ENCODE measurements at places on chromosomes 2 and 18. TPM values are rescaled to one million over a fixed set of nuclear protein-coding genes. Genes with fewer than 3 reads are reported as not detected.

The STRADB gene
- 39.3 TPM for polyA plus RNA-seq

The EML6 gene
- polyA plus RNA-seq = 7.3 TPM

The STARD6 gene
- not detected for polyA plus RNA-seq

The TMBIM1 gene
- polyA plus RNA-seq = 112 TPM

The ABCA12 gene
- 0.03 TPM for polyA plus RNA-seq

The PTH2R gene
- polyA plus RNA-seq = 0.62 TPM

- DNase-seq = no peak
These were observed 955 bp downstream of the TTR start for GRCh38 chr18:31592506-31593157.

- no peak for DNase-seq
These were observed 1490.2 kb upstream of the SLC39A10 start for GRCh38 chr2:194166818-194167217.

- DNase-seq = no peak
These were observed 509.1 kb downstream of the MBD2 start for GRCh38 chr18:53715243-53715853.

DNA sequence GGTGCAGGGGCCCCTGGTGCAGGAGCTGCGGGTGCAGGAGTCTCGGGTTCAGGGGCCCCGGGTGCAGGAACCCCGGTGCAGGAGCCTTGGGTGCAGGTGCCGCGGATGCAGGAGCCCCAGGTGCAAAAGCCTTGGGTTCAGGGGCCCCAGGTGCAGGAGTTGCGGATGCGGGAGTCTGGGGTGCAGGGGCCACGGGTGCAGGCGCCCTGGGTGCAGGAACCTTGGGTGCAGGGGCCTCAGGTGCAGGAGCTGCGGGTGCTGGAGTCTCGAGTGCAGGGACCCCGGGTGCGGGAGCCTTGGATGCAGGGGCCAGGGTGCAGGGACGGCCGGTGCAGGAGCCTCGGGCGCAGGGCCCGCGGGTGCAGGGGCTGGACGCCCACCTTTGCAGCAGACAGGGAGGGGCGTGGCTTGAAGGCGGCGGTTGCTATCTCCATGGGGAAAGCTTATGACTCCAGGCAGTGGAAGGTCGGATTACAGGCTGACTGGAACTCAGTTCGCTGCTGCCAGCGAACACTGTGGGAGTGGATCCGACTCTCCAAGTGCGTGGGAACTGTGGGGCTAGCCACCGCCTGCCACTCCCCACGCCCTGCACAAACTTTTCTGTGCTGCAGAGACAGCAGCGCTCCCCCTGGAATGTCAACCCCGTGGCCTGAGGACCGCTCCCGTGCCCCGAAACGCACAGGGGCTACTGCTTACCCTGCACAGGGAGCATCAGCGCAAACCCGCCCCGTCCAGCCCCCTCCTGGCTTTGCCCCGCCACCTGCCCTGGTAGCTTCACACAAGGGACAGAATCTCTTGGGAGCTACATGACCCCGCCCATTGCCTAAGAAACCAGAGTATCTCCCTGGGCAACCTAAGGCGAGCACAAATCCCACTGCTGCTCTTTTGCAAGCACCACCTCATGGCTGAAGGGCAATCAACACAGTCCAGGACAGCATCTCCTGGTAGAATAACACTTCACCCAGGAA is 40.3 kb downstream of the COPS9 start:
- DNase-seq = no peak

DNA sequence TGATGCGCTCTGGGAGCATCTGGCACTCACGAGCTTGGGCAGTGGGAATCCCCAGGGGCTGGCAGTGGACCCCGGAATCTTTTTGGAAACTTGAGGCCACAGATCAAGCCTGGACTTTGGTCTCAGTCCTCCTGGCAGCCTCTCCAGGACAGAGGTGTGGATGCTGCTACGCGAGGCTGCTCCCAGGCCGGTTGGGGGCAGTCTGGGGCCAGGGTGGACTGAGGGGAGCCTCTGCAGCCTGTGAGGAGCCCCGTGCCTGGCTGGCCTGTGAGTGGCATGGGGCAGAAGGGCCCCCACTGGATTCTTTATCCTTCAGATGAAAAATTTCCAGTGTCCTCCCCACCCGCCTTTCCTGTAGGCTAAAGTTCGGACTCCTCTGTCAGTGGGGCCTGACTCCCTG is 12.7 kb upstream of the DES start:
- DNase-seq = no peak

DNA sequence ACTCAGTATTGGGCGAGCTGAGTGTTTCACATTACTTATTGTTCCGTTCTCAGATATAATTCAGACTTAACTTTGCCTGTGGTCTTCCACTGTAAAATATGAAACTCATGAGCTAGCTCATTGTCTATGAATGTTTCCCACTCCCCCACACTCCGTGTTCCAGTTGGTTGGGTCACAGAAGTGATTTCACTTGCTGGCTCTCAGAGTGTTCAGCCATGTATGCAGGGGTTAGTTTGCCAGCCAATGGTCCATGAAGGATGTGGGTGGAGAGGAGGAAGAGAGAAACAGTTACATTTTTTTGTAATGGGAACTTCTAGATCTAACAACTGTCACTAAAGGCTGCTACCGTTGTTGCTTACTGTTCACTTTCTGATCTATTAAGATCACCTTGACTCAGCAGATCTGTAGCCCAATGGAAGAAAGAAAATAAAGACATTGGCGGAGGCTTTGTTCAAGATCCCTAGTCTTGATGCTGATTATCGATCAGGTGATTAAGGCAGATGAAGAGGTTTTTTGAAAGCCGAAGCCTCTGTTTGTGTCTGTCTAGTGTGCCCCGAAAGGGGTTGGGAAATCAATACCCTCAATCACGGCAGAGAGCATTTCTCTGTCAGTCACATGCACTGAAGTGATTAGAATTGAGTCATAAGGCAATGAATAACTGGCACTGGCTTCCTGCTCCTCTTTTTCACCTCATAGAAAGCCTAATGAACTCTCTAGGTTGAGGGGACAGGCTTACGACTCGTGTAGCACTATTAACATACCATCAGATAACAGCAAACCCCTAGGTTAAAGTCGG is 279.7 kb upstream of the FIGN start:
- no peak for DNase-seq

DNA sequence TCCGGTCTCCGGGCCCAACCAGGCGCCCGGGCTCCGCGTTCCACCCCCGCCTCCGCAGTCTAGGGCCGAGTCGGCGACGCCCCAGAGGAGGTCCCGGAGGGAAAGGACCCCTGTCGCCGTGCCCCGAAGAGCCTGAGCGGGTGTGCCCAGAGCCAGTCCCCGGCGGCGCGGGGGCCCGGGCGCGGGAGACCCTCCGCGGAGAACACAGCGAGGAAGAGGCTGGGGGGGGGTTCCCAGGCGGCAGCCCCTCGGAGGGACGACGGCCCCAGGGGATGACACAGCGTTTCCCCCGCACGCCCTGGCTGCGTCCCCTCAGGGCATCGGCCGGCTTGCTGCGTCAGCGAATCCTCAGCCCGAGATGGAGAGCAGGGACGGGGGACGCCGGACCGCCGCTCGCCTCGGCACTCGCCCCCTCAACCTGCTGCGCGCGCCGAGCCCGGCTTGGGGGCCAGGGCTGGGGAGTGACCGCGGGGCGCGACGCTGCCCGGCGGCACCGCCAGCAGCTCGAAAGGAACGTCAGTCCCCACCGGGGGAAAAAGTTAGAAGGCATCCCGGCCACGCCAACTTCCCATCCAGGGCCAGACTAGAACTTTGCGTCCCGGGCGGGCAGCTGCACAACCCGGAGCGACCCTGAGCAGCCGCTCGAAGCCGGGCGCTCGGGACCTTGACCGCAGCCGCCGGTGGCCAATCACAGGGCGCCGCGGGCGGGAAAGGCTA is 711 bp downstream of the SFXN5 start:
- DNase-seq = no peak

DNA sequence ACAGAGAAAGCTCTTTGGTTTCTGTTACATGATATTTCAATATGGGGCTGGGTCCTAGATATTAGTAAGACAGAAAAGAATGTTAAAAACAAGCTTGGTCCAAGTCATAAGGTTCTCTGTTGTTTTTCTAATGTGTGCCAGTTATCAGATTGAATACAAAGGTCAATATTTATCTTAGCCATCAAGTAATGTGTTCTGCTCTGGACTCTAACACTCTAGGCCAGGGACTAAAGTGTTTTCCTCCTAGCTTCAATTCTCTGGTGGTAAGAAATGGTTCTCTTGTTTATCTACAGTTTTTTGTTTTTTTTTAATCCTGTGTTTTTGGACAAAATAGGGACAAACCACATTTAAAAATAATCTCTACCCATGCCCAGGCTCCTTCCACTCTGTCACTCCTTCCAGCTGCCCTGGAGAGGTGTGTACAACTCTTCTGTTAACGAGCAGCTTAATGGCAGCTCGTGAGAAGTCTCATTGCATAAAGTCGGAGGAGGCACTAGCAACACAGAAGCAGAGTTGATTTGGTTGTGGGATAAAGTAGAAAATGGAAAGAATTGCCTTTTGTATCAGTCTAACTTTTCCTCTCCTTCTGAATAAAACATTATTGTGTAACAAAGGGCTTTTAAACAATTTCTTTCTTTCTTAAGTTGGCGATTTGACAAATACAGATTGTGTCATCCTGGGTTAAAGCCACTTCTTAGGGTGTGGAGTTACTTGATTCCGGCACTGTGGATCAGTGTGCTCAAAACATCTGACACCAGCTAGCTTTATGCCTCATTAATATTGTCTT is 8.0 kb upstream of the SESTD1 start:
- DNase-seq = peak; percentile 35

- no peak for DNase-seq
These were observed 48.1 kb downstream of the ATOH8 start for GRCh38 chr2:85801871-85802270.
